ENCODE measurements at places on chromosomes 5 and 9.
A peak's percentile ranks its signal among the peaks of the same experiment; 100 is the strongest.

DNA sequence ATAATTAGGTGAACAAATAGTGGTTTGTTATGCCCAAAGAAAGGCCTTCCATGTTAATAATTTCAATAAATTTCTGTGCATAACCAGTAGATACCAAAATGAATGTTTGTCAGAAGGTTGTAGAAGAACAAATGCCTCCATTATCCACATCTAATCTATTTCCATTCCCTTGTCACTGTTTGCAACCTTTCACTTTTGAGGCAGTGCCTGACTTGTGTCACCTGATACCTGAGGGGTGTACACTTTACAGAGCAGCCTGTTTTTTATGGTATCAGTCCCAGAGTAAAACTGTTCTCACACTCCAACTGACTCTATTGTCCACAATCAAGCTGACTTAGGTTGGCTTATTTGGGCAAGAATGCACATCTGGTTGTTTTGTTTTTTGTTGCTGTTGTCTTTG lies 40.1 kb downstream of the FREM1 start:
- DNase-seq, result no peak

DNA sequence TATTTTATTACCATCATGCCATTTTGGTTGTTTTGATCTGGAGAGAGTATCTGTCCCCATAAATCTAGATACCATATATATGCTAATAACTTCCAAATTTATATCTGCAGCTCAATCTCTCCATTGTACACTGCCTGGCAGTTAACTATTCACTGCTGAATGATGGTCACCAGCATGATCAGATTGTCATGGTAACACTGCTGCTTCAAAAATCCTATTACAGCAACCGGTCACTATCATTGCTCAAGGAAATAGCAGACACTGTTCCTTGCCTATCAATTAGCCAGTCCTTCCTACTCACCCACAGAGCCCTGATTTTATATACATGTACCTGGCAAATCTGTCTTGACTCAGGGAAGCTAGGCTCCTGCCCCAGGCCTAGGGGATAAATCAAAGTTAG lies 11.5 kb downstream of the REEP5 start:
- no peak for DNase-seq

DNA sequence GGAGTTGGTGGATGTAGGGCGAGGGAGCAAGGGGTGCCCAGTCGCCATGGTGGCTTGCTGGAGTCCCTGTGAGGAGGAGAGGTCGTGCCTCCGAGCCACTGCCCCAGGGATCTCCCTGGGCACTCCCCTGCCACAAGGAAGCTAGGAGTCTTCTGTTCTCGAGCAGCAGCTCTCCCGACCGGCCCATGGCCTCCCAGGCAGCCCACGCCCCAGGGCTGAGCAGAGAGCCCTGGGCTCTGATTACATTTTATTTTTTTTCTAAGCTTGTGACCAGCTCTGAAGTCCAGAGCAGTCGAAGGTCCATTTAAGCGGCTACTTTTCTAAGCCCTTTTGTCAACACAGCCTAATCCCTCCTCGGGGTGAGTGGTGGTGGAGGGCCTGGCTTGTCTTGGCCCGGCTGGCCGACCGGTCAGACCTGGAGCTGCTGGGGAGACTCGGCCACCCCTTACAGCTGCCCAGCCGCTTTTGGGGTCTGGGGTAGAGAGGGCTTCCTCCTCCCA lies 2.1 kb downstream of the RXRA start:
- DNase-seq, result no peak

DNA sequence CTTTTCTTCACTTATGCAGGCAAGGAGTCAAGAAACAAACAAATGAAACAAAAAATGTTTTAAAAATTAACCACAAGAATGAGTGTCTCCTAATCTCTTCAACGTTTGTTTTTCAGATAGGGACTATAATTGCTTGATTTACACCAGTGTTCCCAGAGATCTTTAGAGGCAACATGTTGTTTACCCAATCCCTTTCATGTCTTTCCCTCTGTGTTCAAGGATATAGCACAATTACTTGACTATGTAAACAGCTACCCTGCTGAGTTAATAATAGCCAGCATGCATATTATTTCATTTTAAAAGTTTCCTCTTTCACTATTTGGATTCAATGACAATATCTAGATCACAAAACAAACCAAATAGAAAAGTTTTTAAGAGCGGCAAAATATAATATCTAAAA lies 25.1 kb upstream of the SHISAL2B start:
- DNase-seq, result no peak

DNA sequence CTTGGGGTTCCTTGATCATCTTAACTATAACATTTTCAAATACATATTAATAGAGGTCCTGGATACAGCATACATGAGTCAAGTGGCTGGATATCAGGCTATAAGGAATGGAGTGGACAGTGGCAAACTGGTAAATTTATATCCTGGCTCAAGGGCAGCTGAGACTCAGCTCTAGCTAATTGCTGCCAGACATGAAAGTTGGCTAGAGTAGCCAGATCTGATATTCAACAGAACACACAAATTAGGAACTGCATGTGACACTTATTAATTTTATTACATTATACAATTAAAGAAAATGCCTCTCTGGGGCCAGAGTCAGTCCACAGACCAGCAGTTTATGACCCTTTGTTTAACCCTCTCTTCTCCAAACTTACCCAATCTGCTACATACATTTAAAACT lies 206.5 kb downstream of the KCTD16 start:
- DNase-seq, result no peak

DNA sequence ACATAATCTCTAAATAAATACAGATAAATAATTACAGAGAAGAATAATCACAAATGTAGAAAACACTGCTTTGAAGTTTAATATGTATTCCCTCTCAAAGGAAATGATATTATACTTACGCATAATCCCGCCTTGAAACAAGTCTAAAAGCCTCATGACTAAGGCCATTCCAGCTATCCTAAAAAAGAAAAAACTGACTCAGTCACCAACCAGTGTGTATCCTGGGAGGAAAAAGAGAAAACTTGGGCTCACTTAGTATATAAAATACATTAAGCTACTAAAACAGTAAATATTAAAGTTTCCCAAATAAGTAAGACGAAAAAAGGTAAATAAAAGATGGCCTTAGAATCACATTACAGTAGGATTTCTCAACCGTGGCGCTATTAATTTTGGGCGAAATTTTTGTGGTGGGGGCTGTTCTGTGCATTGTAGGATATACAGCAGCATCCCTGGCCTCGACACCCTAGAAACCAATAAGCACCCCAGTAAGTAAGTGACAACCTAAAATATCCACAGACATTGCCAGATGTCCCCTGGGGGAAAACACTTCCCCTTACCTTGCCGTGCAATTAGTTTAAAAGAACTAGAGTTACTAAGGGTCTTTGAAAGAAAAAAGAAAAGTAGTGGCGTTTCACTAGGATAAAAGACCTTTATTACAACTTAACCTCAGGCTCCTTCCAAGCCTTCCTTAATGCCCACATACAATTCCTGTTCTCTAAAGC lies 1.1 kb downstream of the HSPA9 start:
- DNase-seq, result no peak

DNA sequence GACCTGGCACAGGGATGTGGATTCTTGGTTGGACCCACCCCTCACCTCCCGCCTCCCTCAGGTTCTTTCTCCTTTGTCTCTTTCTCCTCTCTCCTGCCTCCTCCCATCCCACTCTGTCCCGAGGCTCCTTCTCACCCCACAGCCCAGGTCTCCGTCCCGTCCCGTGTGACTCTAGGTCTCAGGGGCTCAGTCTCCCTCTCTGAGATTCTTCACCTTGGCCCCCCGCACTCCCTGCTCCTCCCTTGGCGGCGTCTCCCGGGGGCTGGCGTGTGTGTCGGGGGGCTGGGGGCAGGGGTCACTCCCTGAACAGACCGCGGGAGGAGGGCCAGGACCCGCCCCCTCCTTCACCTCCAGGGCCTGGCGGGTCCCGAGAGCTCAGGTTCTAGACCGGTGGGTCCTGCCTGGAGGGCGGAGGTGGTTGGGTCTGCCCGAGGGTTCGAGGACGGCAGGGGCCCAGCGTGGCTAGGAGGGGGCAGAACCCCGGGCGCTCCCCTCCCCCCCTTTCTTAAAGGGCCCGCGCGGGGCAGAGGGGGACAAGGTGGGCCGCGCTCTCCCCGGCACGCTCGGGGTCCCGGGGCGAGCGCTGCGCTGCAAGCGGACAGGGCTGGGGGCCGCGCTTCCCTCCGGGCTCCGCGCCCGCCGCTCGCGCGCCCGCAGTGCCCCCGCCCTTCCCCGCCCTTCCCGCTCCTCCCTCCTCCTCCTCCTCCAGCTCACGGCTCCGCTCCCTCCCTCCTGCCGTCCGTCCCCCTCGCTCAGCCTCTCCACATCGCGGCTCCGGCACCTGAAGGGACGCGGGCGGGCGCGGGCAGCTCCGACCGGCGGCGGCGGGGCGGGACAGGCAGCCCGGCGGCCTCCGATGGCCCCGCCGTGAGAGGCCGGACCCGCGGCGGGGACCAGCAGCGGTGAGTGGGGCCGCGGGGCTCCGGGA lies at the start of gene PSD2:
Gene PSD2, plus strand, starts transcription at position 735 of the 928 bp plus-strand sequence. CDS start 13,633 bp downstream, outside the sequence.
- DNase-seq, result no peak

GRCh38 chr5:125227333-125228095 lies 481.1 kb upstream of the ZNF608 start:
- no peak for DNase-seq

- DNase-seq, result no peak
These were observed 41.8 kb upstream of the NFIL3 start for GRCh38 chr9:91465420-91465819.

GRCh38 chr5:107451028-107451427 lies 219.7 kb downstream of the EFNA5 start:
- DNase-seq, result no peak

- DNase-seq, result no peak
These were observed 3.6 kb upstream of the NPR3 start for GRCh38 chr5:32707418-32707997.

GRCh38 chr5:87499478-87500410 lies 87.0 kb upstream of the CCNH start:
- DNase-seq, result no peak

DNA sequence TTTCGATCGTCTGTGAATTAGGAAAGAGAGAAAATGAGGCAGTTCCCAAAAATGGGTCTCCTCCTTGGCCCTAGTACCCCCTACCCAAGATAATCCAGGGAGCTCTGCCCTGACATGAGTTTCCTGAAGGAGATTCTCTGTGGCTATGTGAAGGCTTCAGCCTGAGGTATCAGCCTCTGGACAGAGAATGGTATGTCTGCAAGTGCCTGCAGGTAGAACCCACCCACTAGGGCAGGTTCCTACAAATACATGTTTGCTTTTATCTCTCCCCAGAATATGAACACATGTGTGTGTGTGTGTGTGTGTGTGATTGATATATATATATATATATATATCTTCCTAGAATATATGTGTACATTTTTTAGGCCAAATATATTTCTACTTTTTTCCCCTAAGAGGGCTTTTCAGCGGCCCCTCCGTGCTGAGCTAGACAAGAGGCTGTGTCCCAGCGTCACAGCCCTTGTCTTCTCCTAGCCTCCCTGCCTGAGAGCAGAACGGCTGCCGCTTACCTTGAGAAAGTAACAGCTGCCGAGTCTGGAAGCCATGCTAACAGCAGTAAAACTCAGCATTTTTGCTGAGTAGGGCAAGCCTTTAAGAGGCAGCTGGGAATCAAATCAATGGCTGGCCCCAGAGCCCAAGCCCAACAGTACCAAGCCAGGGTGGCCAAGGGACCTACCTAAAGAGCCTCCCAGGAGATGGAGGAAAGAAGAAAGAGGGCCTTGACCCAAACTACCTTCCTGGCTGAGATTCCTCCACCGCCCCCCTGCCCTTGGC lies 2.1 kb downstream of the BRINP1 start:
- DNase-seq, result no peak

DNA sequence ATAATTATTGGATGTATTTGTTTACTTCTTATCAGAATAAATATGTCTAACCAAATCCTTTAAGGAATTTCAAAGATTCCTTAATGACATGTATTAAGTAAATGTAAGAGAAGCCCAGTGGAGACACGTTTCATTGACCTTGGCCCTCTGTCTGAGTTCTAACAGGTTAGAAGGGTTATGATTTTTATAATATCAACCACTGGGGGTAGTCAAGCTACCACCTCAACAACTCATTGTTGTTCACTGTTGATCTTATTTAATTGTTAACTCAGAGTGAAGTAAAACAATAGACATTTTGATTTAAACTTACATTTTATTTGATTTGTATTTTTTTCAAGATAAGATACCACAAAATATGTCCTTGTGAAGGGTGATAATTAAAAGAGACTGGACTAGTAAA lies 499.2 kb upstream of the COX7C start:
- no peak for DNase-seq

- DNase-seq, result no peak
These were observed 25.6 kb downstream of the DUSP1 start for GRCh38 chr5:172745406-172745805.

- DNase-seq, result no peak
These were observed 111.7 kb upstream of the PUM3 start for GRCh38 chr9:2955575-2955974.

DNA sequence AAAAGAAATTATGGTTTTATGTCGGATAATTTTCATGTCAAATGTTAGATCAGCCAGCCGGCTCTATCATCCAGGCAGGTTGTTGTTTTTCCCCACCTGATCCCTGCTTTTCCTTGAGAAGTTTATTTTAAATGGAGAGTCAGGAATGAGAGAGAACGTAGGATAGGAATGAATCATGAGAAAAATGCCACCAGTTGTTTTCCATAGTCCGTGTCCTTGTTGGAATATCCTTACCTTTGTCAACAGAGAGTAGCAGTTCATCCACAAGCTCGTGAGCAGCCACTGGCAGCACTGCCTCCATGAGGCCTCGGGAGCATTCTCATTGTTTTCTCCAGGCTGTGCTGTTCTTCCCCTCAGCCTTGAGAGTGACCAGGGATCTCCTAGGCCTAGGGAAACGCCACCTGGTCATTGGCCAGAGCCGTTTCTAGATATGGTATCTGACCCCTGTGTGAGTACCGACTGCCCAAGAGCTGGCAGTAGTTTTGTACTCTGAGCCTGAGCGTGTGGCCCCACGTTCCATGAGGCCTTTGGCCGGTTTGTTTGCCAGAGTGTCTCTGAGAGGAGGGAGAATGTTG lies 293.3 kb downstream of the FANCC start:
- no peak for DNase-seq

DNA sequence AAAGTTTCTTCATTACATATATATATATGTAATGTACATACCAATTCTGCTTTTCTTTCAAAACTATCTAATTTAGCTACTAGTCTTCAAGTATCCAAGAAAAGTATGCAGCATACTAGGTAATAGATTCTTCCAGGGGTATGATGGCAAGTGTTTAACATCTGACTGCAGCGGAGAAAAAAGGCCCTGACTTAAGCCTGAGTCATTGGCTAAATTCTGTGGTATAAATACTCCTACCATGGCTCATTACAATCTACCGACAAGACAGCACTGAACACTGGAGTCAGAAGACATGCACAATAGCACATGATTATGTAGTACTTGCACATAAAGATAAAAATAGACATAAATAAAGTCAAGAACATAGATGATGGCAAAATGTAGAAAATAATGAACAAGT lies 439.9 kb downstream of the BRINP1 start:
- DNase-seq, result peak; percentile 56

DNA sequence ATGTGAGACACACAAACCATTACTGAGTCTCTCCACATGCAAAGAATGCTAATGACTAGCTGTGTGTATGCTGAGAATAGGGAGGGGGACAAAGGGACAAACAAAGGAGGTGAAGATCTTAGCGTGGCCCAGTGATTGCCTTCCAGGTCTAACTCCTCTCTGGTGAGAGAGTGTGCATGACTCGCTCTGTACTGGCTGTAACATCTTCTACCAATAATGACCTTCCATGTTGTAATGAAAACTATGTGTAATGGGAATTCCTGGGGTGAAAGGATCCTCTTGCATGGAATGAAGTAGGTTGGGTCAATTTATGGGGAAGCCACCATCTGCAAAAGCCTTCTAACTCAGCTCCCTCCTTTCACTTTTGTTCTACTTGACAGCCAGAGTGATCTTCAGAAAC lies 24.4 kb upstream of the GPR151 start:
- no peak for DNase-seq
